ENCODE measurements at places on chromosomes 4 and X.

GRCh38 chrX:9235722-9236121 lies 201.8 kb upstream of the FAM9B start:
- no peak for DNase-seq

GRCh38 chr4:93700571-93700970 lies 128.0 kb upstream of the ATOH1 start:
- no peak for DNase-seq

DNA sequence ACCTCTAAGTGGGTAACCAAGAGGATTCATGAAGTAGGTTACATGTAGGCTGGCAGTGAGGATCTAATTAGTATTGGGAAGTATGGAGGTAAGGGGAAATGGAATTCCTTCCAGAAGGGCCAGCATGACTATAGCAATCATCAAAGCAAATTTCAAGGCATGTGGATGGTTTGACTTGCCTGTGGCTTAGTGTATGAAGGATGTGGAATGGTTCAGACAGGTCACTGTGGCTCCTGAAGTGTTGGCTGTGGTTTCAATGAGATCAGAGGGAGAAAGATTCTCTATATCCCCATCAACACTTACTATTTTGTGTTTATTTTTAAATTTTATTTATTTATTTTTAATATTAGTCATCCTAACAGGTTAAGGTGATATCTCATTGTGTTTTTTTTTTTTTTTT lies 121.6 kb upstream of the TBC1D9 start:
- no peak for DNase-seq

DNA sequence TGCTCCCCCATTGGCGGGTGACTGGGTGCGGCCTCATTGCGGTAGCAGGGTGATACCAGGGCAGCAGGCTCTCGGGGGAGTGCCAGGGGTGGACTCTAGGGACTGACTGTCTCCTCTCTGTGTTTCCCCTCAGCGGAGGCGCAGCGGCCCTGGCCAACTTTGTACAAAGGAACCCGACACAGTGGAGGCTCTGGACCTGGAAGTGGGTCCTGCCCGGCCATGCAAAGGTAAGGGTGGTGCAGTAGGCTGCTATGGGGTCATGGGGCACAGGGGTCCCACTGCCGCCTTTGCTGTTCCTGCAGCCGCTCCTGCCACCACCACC lies 16.3 kb downstream of the SULT1B1 start:
- DNase-seq: no peak

DNA sequence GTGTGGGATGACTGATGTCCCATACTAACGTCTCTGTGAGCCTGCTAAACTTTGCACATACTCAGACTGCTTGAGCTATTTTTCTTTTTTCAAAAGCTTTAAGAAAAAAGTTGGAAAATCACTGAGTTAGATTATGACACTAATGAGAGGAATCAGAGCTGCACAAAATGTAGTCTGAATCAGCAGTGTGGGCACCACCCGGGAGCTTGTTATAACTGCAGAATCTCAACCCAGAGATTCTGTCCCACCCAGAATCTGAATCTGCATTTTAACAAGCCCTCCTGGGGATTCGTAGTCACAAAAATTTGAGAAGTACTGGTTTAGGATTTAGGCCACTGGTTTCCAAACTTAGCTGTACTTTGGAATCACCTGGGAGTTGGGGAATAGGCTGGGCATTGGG lies 102.1 kb upstream of the MID1IP1 start:
- DNase-seq: no peak

DNA sequence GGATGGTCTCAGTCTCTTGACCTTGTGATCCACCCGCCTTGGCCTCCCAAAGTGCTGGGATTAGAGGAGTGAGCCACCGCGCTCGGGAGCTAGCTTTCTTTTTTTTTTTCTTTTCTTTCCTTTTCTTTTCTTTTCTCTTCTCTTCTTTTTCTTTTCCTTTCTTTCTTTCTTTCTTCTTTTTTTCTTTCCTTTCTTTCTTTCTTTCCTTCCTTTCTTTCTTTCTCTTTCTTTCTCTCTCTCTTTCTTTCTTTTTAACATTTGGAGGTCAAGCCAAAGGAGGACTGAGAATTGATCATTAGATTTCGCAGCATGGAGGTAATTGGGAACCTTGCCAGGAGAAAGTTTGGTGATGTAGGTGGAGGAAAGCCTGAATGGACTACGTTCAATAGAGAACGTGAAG lies 67.4 kb downstream of the LARP7 start:
- no peak for DNase-seq

DNA sequence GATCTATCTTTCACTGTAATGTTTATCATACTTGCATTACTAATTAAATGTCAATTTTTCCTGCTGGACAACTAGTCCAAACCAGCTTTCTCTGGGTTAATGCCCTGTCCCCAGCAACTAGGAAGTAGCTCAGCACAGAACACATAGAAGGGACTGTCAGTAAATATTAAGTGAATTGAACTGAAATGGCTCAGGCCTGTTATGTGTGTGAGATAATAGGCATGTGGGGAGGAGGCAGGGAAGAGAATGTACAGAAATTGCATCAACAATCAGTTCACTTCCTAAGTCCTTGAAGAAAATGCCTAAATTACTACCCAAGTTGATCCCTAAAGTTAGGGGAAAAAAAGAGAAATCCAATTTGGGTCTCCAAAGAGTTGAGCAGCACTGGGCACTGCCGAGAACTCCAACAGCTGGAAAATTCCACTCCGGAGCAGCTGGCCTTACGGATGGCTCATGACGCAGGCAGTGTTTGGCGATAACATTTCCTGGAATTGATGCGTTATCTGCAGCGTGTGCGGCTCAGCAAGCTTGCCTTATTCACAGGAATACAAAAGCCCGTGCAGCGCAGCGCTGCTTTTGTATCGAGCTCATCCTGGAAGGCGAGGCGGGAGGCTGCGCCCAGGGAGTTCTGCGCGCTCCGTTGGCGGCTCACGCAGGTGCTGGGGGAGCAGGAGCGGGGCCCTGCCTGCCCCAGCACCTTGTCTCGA lies 297.3 kb upstream of the LCORL start:
- no peak for DNase-seq

DNA sequence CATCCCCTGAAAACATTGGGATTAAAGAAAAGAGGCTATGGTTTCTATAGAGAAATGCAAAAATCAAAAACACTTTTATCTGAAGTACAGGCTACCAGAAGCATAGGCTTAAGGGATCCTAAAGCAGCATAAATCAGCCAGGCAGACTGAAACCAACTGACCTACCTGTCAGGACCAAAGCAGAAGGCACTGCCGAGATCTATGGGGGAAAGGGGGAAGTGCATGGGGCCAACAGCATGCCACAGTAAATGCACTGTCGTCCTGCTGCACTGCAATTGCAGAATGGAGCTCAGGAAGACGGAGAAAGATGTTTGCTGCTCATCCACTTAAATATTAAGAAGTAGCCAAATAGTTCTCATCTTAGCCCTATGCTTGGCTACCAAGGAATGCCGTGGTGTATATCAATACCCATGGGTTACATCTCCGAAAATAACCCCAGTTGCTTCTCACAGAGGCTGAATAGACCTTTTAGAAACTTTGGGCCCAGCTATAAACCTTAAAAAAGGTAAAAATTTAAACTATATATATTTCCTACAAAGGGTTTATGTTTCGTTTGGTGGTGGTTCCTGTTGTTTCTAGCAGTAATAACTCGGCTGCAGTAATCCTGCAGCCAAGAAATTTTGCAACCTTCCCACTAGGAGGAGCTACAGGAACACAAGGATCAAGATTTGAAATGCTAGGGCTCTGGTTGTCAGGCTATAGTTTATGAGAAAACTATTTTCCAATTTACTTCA lies 312.2 kb upstream of the DIAPH2 start:
- peak; percentile 0 for DNase-seq

GRCh38 chr4:116959045-116959444 lies 126.3 kb downstream of the TRAM1L1 start:
- no peak for DNase-seq

DNA sequence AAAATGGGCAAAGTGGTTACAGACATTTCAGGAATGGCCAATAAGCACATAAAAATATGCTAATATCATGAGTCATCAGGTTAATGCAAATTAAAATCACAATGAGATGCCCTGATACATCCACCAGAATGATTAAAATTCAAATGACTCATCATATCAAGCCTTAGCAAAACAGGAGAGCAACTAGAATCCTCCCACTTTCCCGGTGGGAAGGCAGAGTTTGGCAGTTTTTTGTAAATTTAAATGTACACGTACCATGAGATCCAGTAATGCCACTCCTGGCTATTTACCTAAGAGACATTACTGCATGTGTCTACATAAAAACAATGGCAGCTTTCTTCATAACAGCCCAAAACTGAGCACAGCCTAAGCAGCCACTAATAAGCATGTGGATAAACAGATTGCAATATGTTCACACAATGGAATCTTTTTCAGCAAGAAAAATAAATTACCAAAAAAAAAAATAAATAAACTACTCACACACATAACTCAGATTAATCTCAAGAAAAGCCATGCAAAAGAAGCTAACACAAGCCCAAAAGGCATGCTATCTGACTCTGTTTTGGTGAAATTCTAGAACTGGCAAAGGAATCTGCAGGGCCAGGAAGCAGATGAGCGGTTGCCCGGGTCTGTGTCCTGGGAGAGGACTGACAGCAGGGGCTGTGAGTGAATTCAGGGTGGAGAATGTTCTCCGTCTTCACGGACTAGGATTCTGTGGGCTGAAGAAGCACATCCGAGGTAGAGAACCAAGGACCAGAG lies 48.8 kb downstream of the AFAP1 start:
- no peak for DNase-seq

- DNase-seq: no peak
Observed at GRCh38 chrX:19889582-19890342, 2.4 kb upstream of the SH3KBP1 start.
